NCI-H526 (cell line): ENCODE measurements at places on chromosomes 1 and 21.
A peak's percentile ranks its signal among the peaks of the same experiment; 100 is the strongest.

- no peak for DNase-seq
Observed at GRCh38 chr1:159175571-159175970, 4.2 kb downstream of the CADM3 start.

GRCh38 chr1:25875154-25875855 lies at the start of gene PAQR7:
TSS of gene PAQR7 (minus strand) at chr1:25875708. CDS start at chr1:25863839, 11,869 bp downstream.
- peak; percentile 84 for DNase-seq

GRCh38 chr1:219476116-219476515 lies 136.8 kb downstream of the ZC3H11B start:
- no peak for DNase-seq

DNA sequence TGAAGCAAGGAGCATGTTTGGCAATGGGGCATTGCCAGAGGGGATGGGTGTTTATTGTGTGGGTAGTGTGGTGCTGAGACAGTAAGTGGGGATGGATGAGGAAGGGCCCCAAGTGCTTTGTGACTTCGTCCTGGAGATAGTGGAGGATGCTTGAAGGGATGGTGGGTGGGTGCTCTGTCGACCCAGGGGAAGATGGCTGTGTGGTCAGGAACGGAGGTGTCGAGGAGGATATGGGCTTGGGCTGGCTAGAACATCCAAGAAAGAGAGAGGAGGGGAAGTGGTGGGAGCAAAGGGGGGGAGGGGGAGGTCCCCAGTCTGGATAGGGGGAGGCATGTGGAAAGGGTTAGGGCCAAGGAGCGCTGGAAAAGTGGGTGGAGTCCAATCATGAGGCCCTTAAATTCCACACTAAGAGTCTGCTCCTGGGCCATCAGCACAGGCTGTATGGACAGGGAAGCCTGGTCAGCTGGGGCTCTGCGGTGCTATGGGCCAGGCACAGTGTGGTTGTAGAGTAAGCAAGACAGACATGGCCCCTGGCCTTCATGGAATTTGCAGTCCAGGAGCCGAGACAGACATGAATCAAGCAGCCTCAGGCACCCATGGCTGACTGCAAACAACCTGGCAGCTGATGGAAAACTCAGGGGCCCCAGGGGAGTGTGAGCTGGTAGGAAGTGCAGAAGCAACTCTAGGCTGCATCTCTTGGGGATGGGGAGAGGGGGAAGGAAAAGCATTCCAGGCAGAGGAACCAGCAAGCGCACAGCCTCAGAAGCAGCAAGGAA lies 36.3 kb downstream of the EDN2 start:
- no peak for DNase-seq

- peak; percentile 68 for DNase-seq
Observed at GRCh38 chr1:180229483-180230415, at the start of gene LHX4. TSS of gene LHX4 (plus strand) at chr1:180230264. CDS start at chr1:180230530, 266 bp downstream.

- DNase-seq: no peak
Observed at GRCh38 chr1:88001460-88001859, 672.8 kb downstream of the LMO4 start.

DNA sequence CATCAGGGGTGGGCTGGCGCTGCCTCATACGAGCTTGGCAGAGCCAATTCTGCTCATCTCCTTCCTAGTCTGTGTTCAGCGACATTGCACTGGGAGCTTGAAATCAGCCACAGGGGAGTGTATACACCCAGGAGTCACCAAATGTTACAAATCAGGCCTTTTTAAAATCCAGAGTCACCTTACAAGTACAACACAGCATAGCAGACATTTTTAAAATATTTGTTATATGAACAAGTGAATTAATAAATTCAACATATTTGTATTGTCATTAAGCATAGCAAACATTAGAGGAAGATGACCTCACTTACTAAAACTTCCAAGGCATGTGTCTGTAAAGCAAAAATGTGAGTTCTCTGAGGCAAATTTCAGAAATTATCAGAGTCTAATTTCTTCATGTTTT lies 210.0 kb downstream of the HLX start:
- DNase-seq: no peak

DNA sequence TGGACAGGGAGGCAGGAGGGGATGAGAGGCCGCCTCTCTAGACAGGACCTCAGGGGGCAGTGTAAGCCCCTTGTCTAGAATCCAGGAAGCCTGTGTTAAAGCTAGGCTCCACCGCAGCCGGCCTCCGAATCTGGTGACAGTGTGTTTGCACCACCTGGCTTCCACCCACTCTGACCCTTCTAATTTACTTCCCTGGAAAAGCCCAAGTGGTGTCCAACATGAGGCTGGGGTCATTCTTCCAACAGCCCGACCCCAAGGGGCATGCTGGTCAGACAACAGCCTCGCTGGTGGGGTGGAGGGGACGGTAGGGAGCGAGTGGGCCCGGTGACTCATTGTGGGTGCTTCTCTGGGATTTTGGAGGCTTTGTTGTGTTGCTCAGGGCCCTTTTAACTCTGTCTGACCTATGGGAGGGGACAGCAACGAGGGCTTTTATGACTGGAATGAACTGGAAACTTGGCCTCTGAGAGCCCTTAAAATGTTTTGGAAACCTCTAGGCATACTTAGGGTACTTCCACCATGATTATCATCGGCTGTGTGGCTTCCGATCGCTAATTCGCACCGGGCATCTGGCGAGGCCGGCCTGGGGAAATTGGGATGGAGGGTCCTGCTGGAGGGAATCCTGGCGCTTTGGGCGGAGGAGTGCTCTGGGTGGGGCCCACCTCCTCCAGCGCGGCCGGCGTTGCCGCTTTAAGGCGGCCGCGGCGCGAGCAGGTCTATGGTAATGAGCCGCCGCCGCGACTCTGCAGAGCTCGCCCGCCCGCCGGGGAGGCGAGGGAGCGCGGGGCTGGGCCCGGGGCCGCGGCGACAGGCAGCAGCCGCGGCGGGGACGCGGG lies at the start of gene CELSR2:
Gene CELSR2, plus strand, starts transcription at position 743 of the 833 bp plus-strand sequence. CDS start 541 bp downstream, outside the sequence.
- peak; percentile 39 for DNase-seq

- DNase-seq: no peak
Observed at GRCh38 chr1:67332653-67333529, 25.2 kb downstream of the IL12RB2 start.

- DNase-seq: no peak
Observed at GRCh38 chr1:210650403-210650802, 321.7 kb downstream of the HHAT start.

DNA sequence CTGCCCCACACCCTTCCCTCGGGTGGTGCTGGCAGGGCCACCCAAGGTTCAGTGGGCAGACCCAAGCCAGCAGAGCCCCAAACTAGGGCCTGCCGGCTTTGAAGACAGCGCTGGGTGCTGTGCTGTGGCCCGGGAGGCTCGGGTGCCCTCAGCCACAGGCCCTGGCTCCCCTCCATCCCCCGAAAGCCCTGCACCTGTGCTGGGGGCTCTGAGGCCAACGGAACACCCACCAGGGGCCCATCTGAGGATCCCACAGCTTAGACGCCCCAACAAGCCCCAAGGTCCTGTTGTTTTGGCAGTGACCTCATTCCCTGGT lies 8.6 kb downstream of the ITGB2 start:
- no peak for DNase-seq

DNA sequence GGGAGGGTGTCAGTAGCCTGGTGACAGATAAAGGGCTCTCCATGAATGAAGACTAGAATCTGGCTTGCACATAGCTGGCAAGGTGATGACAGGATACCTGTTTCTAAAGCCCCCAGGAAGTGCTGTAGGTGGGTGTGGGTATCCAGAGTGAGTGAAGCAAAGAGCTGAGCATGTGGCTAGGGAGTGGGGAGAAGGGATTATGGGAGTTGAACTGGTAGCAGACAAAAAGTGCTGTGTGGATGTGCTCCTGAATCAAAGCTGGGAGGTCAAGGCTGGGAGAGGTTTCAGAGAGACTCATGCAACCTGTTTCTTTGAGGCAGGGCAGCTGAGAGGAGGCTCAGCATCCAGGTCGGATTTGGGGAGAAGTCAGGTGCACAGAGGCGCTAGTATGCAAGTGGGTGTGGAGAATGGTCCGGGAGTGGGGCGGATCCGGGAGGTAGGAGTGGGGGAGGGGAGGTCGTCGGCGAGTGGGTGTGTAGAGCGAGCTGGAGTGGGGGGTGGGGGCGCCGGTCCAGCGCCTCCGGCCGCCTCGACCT lies 600 bp downstream of the ASTN1 start:
- DNase-seq: peak; percentile 56

DNA sequence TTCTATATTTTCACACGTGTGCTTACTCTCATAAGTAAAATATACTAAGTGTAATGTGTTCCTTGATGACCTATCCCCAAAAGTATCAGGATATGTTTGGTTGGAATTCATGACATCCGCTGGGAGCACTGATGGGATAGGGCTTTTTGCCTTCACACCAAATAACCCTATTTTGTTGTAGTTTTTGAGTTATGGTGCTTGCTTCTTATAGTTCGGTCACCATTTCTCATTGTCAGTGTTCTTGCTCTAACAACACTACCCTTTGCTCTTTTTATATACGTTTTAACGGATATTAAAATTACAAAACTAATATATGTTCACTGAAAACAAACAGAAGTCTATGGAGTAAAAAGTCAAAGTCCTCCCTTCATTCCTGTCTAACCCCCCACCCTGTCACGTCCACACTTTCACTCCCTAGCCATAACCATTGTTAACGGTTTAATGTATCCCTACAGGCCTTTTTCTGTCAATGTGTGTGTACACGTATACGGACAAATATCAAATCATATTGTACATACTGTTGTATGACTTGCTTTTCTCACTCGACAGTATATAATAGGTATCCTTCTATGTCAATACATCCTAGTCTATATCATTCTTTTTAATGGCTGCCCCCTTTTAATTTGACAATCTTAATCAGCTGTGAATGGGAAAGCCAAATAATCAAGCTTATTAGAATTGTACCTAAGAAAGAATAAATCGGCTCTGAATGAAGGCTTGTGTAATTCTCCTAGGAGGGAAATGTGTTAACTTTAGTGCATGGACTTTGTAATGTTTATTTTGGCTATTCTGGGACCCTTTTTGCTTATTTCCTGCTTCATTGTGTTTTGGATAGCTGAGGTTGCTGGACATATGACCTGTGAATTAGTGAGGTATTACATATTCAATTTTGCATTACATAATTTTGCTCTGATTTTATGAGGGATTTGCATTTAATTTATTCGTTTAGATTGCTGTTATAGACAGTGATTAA lies 3.5 kb upstream of the RNF220 start:
- DNase-seq: no peak

GRCh38 chr1:16614361-16615252 lies 1.2 kb upstream of the NBPF1 start:
- DNase-seq: no peak

DNA sequence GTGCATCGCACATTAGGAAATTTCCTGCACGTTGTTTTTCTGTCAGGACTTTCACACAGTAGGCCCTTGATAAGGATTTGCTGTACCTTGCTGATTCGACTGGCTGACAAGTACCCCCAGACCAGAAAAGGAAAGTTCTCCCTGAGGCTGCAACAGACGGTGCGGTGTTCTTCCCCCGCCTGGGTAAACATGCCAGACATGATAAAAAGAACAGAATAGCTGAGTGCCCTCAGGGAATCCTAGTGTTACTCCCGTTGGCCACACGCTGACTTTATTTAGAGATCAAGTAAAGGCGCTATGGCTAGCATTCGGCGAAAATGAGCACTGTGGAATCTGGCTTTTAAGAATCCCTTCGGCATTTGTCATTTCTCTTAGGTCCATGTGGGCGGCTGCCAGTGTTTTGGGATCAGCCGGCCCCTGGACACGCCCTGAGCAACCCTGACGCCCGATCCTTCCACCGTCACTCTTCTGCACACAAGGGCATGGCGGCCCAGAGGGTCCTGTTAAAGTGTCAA lies 607.7 kb downstream of the KIF26B start:
- no peak for DNase-seq

DNA sequence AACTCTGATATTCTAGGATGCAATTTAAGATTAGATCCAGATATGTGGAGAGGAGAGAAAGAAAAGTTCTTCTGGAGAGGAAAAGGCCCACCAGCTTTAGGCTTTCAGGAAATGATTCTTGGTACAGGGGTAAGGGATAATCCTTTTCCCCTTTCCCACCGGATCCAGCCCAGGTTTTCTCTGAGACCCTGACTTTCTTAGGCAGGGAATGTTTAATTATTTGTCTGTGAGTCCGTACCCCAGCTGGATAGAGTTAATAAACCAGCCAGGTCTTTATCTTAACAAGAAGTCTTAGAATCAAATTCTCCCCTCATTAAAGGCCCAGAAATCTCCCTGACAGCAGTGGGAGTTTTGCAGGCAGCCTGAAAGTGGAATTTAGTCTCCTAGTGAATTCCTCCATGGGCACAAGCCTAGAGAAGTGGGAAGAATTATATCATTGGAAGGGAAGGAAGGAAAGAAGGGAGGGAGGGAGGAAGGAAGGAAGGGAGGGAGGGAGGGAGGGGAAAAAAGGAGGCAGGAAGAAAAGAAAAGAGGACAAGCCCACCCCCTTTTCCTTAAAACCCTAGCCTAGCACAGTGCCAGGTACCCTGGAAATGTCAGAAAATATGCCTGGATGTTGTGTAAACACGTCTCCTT lies 189.0 kb downstream of the PLPP3 start:
- no peak for DNase-seq

DNA sequence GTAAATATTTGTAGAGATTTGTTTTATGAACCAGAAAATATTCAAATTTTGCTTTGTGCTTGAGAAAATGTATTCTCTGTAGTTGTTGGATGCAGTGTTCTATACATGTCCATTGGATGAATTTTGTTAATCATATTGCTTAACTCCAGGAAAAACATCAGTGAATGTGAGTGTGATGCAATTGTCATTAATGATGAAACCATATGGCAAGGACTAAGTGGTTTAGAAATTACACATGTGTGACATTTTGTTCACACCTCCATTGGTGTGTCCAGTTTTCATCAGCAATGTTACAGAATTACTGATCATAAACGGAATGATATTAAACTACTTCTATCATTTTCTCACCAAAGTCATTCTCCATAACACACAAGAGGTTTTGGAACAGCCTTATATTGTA lies 151.8 kb upstream of the ST6GALNAC5 start:
- no peak for DNase-seq
